ENCODE measurements at places on chromosomes 16 and 17. TPM values are rescaled to one million over a fixed set of nuclear protein-coding genes. Genes with fewer than 3 reads are reported as not detected.

KCNH4 gene
- 0.55 TPM for total RNA-seq

CBFA2T3 gene
- 8.5 TPM for total RNA-seq

SP6 gene
- total RNA-seq = 1.9 TPM

NXPH3 gene
- 3.8 TPM for total RNA-seq

TNFSF12 gene
- total RNA-seq = 43.0 TPM

AGRP gene
- not detected for total RNA-seq

CRYBA1 gene
- total RNA-seq = not detected

HOXB9 gene
- total RNA-seq = 0.58 TPM

CMTM2 gene
- total RNA-seq = 1.00 TPM

TBC1D3 gene
- not detected for total RNA-seq

Measured in mesenteric fat pad (tissue), 1 donor.